Lower lobe of right lung (tissue), 2 donors: ENCODE measurements at places on chromosomes 11 and 22. TPM values are rescaled to one million over a fixed set of nuclear protein-coding genes. Genes with fewer than 3 reads are reported as not detected.
A peak's percentile ranks its signal among the peaks of the same experiment; 100 is the strongest.

DNA sequence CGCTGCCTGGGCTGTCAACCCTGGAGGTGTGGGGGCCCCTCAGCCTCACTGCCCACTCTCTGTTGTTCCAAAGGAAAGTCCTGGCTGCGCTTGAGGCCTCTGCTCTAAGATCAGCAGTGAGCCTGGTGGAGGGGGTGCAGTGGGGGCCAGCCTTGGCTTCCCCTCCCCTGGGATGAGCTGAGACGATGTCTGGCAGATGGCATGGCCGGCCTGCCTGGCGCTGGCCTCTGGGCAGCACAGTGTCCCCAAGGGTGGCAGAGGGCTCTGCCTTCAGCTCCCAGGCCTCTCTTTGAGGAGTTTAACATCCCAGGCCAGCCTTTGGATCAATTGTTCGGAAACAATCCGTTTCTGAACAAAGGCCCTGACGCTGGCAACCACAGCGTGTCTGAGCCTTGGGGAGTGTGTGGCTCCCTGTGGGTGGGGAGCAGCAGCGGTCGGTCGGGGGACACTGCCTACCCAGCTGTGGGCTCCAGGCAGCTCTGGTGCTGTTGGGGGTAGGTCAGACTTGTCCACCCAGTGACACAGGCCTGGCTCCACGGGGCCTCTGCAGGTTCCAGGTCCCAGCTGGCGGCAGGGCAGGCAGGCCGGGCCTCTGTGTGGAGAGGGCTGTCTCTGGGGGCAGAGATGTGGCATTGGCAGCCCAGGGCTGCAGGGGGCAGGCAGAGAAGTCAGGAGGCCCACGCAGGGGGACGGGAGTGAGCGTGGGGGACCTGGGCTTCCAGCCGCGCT is 12.1 kb downstream of the TSPAN4 start:
- DNase-seq, result no peak

GRCh38 chr11:113859665-113860064 is 15.7 kb downstream of the USP28 start:
- no peak for DNase-seq

DNA sequence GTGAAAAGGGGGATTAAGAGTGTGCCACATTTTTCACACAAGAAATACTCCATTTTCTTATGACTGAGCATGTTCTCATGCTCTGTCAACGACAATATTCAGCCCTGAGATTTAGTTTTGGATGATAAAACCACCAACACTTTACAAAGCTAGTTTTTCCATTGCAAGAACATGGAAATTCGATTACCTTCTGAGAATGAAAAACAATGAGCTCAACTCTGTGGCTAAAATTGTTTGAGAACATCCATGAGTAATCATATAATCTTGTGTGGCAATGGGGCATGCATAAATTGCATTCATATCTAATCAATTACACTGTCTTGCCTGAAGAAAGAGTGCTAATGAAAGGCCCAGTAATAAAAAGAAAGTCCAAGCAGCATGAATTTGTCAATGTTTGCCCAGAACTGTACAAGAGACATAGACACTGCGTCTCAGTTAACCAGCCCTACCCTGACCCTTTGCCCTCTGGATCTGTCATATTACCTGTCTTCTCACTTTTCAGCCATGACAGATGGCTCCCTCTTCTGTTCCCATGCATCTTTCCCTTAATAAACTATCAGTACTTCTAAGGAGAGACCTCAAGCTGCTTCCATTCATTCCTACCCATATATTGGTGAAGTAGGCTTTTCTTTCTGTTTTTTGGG is 253.4 kb downstream of the FAM76B start:
- DNase-seq, result no peak

DNA sequence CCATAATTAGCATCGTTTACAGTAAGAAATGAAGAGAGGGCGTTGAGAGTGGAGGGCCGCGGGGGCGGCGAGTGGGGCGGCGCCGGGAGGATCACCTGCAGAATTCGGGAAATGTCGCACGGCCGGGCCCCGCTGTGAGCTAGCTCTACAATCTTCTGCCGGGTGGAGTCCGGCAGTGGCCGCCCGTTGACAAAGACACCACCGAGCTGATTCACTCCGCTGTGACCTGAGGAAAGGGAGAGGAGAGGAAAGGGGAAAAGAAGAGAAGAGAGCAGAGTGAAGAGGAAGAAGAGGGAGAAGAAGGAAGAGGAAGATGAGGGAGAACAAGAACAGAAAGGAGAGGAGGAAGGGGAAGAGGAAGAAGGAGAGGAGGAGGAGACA is 8.5 kb downstream of the PAX6 start:
- DNase-seq, result no peak

- DNase-seq, result no peak
Observed at GRCh38 chr11:93861808-93862207, 11.4 kb upstream of the VSTM5 start.

- no peak for DNase-seq
Observed at GRCh38 chr11:89521294-89521693, 30.1 kb upstream of the NOX4 start.

DNA sequence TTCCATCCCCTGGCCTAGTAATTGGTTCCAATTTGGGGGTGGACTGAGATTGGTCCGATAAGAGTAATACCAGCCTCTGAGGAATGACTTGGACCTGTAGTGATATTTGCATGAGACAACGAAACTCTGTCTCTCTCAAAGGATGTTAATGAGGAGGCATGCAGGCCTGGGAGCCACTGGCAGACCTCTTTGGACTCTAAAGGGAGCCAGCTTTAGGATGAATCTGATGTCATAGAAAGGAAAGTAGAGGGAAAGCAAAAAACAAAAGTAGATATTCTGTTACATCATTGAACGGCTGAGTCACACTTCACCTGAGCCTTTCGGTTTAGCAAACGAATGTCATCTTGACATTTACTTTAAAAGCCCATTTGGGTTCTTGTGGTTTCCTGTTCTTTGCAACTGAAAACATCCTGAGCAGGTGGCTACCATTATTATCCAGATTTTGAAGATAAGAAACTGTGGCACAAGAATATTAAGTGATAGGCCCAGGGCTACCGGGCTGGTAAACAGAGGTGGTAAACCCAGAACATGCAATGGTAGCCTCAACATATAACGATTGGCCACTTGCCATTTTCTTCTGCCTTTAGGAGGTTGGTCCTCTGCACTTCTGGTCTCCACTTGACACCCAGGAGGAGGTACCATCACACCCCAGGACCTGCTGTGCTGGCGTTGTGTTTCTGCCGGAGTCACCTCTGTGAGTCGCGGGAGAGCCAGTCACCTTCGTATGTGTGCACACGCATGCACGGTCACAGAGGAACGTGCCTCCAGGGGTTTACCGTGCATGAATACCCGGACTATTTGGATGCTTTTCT is 42.7 kb downstream of the RTL6 start:
- DNase-seq, result no peak

DNA sequence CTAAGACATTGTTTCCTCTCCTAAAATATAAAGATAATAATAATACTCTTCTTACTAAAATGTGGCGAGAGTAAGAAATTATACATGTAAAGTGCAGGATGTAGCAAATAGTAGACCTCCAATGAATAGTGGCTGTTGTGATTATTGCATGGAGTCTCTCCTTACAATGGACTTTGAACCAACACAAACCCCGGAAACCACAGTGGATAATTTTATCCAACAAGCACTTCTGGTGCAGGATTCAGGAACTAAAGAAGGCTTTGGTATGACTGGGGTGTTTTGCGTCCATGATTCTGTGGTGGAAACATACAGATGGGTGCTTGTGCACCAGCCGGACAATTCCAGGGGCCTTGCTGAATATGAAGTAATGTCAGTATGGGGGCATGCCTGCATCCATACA is 146.4 kb upstream of the UBASH3B start:
- DNase-seq, result no peak

DNA sequence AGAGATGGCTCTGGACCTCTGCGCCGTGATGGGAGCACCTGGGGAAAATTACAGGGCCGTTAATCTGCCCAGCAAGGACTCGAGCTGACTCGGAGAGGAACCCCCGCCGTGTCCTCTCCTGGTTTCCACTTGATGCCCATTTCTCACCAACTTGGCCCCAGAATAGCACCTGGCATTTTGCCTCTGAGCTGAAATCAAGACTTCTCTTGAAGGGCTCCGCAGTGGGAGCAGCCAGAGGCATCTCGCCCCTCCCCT is 19.0 kb upstream of the CABP7 start:
- DNase-seq, result no peak

DNA sequence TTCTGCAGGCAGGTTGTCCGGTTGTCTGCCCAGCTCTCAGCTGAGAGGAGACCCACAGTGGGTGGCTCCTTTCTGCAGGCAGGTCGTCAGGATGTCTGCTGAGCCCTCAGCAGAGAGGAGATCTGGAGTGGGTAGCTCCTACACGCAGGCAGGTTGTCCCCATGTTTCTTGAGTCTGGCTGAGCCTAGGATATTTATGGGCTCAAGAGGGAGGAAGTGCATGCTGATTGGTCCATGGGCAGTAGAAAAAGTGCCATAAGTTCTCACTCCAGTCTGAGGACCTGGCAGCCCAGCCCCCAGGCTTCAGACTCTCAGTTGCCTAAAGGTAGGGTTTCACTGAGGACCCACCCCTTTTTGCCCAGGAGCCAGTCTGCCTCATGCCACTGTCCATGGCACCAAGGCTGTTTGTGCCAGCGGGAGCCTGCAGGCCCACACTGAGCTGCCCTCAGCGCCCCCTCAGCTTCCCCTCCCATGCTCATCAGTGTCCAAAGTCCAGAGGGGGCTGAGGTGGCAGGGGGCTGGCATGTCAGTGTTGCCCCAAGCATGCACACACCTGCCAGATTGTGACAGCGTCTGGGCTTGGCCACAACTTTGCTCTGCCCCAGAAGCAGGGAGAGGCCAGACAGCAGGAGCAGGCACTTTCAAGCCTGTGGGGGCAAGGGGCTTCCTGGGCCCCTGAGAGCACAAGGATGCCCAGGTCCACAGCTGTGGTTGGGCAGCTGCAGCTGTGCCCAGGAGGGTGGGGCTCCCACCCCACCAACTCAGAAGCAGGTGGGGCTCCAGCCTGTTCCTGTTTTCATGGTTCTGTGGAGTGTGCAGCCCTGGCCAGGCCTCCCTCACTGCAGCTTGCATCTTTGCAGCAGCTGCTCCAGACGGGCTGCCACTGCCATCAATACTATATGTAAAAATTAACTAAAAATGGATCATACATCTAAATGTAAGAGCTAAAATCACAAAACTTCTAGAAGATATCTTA is 3.8 kb upstream of the RNF141 start:
- no peak for DNase-seq

GRCh38 chr11:129973809-129974208 is 28.8 kb downstream of the PRDM10 start:
- peak; percentile 69 for DNase-seq

DNA sequence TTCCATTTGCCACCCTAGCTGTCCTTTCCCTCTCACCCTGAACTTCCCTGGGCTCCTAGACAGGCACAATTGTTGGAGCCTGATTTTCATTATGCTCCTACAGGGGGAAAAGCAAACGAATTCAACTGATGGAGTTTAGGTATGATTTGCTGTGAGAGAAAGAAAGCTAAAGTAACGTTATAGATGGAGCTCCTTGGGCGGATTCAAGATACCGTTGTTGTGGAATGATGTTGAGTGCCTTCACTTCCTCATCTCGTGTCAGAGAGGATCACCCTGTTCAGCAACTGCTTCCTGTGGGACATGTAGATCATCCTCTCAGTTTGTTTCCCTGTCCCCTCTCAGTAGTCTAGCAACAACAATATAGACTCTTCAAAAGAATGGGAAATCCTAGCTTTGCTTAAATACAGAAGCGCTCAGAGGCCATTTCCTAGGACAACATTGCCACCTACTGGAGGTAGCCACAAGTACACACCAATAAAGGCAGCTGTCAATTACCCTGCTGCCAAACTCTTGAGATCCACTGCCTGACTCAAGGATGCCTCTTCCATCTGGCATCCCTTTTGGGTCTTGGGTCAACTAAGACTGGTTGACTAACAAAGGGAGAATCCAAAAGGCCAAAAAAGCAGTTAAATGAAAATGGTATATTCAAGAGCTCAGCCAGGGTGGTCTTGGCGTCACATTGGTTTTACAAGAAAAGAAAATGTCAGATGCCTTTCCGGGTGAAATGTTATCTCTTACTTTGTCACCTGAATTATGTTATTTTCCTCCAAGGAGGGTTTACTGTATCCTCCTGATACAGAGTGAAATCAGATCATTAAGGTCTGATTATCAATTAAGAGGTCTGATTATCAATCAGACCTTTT is 13.5 kb upstream of the DTX4 start:
- DNase-seq, result no peak

DNA sequence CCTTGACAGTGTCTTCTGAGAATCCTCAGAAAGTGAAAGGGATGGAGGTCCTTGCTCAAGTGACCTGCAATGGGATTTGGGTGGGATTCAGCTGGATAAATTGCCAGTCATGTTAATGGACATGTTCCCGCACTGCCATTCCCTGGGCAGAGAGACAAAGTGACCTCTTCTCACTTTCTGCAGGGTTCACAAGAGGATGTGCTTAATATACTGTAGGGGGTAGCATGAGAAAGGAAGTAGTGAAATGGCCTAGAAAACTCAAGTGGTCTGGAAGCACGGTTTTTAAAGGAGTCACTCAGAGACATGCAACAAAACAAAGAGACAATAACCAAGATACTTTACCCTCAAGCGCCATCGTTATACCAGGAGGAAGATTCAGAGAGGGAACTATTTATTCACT is 70.2 kb downstream of the NELL1 start:
- no peak for DNase-seq

DNA sequence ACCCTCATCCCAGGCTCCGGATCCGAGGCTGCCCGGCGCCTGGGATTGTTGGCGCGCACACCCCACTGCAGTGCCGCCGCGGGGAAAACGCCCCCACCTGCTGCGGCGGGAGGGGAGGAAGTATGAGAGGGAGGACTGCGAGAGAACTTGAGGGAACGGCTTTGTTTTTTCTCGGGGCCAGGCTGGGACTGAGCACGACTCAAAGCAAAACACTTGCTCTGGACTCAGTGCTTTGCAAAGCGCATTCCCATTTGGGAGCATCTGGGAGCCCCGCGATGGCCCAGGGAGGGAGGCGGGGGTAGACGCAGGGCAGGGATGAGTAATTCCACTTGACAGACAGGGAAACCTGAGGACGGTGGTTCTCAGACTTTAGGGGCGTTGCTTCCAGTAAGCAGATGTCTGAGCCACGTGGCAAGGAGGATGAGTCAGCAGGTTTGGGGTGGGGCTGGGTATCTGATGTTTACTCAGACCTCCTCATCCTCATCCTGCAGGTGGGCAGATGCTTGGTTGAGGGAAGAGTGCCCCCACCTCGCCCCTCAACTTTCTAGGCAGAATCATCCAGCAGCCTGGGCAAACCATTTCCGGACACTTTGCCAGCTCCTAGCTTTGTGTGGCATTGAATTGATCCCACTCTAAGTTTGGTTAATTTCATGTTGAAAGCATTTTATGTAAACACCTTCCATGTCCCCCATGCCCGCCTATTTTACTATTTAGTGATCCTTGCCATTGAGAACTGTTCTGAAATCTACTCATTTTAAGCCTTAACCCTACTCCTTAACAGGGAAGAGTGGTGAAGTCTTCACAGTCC is 1.5 kb downstream of the MIAT start:
- no peak for DNase-seq

The MMP26 gene
- not detected for total RNA-seq

The SIPA1 gene
- 102 TPM for total RNA-seq
